Endodermal cell (in vitro differentiated cells): ENCODE measurements at places on chromosomes 4 and X. TPM values are rescaled to one million over a fixed set of nuclear protein-coding genes. Genes with fewer than 3 reads are reported as not detected.

The FAAH2 gene
- 3.6 to 5.3 TPM (median 4.2 TPM) in 3 replicates for total RNA-seq

The PPP2R2C gene
- total RNA-seq: 4.4 to 5.9 TPM (median 5.3 TPM) in 3 replicates

The CYP4V2 gene
- total RNA-seq: 1.8 and 2.1 TPM in 2 replicates

The TMEM271 gene
- not detected in 3 replicates for total RNA-seq

The MXRA5 gene
- 14.6 to 21.8 TPM (median 16.8 TPM) in 3 replicates for total RNA-seq

The KLHL13 gene
- 6.8 to 12.4 TPM (median 12.0 TPM) in 3 replicates for total RNA-seq

The NR3C2 gene
- total RNA-seq: 0.44 and 0.77 TPM in 2 replicates

The FGFR3 gene
- 34.8 to 108 TPM (median 107 TPM) in 3 replicates for total RNA-seq

The USP53 gene
- 32.6 to 124 TPM (median 34.9 TPM) in 3 replicates for total RNA-seq

The ADH1C gene
- not detected in 3 replicates for total RNA-seq

The PRDM5 gene
- 15.5 to 23.2 TPM (median 19.1 TPM) in 3 replicates for total RNA-seq

The ARHGEF6 gene
- 2.7 and 3.1 TPM in 2 replicates for total RNA-seq

The HTN1 gene
- total RNA-seq: not detected in 3 replicates

The HGFAC gene
- total RNA-seq: 0.38 to 0.63 TPM (median 0.46 TPM) in 3 replicates

The DCLK2 gene
- total RNA-seq: 0.36 to 0.68 TPM (median 0.42 TPM) in 3 replicates

The MAGEB2 gene
- total RNA-seq: not detected in 2 replicates

The DMRTC1 gene
- 0.25 TPM in 1 of 2 replicates, not detected in the other for total RNA-seq

The SLC49A3 gene
- 14.8 and 16.4 TPM in 2 replicates for total RNA-seq

The HERC6 gene
- 8.9 to 12.7 TPM (median 11.7 TPM) in 3 replicates for total RNA-seq

The SRPK3 gene
- not detected in 3 replicates for total RNA-seq

The AADAT gene
- 42.3 to 55.8 TPM (median 43.7 TPM) in 3 replicates for total RNA-seq

The LANCL3 gene
- total RNA-seq: 0.07 to 0.45 TPM (median 0.15 TPM) in 3 replicates

The NMU gene
- total RNA-seq: 7.6 to 9.6 TPM (median 7.8 TPM) in 3 replicates

The MGAT4D gene
- not detected in 2 replicates for total RNA-seq

The CEP44 gene
- total RNA-seq: 16.2 and 21.5 TPM in 2 replicates

The TMEM150C gene
- total RNA-seq: 26.5 to 36.0 TPM (median 32.8 TPM) in 3 replicates

The SLC10A3 gene
- total RNA-seq: 9.1 and 10.5 TPM in 2 replicates

The HSD17B11 gene
- total RNA-seq: 18.3 and 19.8 TPM in 2 replicates

The IKBKG gene
- 15.0 to 21.9 TPM (median 20.3 TPM) in 3 replicates for total RNA-seq

The ESX1 gene
- total RNA-seq: not detected in 3 replicates

The P2RY10 gene
- 0.33 to 0.78 TPM in 2 of 3 replicates, not detected in the other for total RNA-seq

The LGI2 gene
- 7.3 to 15.9 TPM (median 15.4 TPM) in 3 replicates for total RNA-seq

The ARAF gene
- total RNA-seq: 47.7 to 49.3 TPM (median 47.8 TPM) in 3 replicates

The USP11 gene
- total RNA-seq: 190 and 214 TPM in 2 replicates

The SGMS2 gene
- total RNA-seq: 0.11 to 0.27 TPM in 2 of 3 replicates, not detected in the other

The BTK gene
- total RNA-seq: 3.4 and 4.3 TPM in 2 replicates

The NHSL2 gene
- total RNA-seq: 3.0 to 8.6 TPM (median 6.9 TPM) in 3 replicates

The RTL3 gene
- total RNA-seq: not detected in 2 replicates
